Foreskin fibroblast (primary cell): ENCODE measurements at places on chromosomes 7 and 10.

GRCh38 chr7:128697302-128697905, 25.3 kb downstream of the GARIN1A start:
- peak; percentile 47 for DNase-seq

GRCh38 chr10:70162151-70162891, 8.0 kb downstream of the SAR1A start:
- no peak for DNase-seq

GRCh38 chr7:30846378-30846777, 65.3 kb upstream of the AQP1 start:
- no peak for DNase-seq

DNA sequence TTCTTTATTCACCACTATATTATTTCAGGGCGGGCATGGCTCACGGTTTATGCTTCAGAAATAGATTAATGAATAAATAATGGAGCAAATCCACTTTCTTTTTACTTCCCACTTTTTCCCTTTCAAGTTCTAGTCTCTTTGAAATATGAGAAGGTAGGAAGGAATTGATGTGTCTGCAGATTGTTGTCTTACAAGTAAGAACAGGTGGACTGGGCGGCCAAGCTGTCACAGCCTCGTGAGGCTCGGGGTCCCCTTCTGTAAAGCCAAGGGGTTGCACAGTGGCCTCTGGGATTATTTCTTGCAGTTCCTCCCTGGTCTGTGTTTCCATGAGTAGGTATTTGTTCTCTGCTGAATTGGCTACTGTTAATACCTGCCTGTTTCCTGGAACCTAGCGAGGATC, 11.2 kb downstream of the VWA2 start:
- no peak for DNase-seq

DNA sequence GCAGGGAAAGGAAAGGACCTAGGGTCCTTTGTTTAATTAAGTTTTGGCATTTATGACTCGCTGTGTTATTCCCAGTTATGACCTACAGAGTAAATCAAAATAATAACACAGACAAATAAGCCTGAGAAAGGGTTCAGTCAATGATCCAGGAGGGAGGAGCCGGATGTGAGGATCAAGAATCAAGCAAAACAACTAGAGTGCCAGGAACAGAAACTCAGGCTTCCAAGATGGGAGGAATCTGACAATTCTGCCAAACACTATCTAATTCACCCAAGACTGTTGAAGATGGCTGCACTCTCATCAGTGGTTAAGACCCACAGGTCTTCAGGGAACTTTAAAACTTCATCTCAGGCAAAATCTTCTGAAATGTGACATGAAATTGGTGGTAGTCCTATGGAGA, 50.3 kb upstream of the PIP4K2A start:
- no peak for DNase-seq

DNA sequence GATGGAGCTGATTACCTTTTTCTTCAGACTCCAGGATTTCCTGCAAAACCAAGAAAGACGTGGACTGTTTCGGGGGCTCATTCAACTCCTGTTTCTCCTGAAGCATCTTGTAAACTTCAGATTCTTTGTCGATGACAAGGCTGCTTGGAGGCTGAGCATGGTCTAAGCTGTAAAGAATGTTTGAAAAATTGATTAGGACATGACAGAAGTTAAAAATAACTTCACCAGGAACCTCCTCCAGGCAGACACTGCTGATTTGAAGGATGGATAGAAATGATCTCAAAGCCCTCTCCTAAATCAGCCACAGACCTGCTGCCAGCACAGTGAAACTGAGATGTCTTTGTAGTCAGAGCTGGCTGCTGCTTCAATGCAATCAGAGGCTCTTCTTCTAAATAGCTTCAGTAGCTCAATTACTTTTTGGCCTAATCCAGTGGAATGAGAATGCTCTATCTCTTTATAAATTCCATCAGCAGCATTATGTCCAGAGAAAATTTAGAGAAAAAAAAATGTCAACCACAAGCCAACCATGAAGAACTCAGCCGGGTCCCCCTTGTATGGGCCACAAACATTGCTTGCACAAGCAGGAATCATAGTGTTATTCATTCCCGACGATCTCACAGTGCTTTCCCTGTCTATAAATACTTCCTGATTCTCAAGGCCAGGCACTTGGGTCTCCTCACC, 43.5 kb downstream of the PDLIM1 start:
- peak; percentile 83 for DNase-seq

GRCh38 chr7:112199672-112200071, 6.5 kb downstream of the DOCK4 start:
- no peak for DNase-seq

GRCh38 chr7:116984917-116985316, 31.6 kb downstream of the ST7 start:
- peak; percentile 19 for DNase-seq

- no peak for DNase-seq
Measured at GRCh38 chr7:114527589-114527988, 113.0 kb downstream of the FOXP2 start.
